ENCODE measurements at places on chromosomes 7 and 10.

DNA sequence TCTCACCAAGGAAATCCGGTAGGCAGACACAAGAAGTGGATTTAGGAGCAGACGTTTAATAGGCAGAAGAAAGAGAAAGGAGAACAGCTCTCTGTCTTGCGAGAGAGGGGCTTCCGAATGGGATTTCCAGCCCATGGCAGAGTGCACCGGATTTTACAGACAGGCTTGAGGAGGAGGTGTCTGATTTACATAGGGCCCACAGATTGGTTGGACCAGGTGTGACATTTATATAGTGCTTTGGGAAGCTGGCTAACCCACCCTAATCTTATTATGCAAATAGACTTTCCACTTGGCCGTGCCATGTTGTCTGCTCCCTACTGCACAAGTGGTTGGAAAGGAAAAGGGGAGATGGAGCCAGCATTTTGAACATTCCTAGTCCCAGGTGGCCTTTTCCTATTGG lies 57.8 kb downstream of the ANKMY2 start:
- no peak for DNase-seq

GRCh38 chr10:103812004-103812403 lies 43.4 kb downstream of the SH3PXD2A start:
- no peak for DNase-seq

- DNase-seq: no peak
Measured at GRCh38 chr7:72072901-72073300, 339.2 kb downstream of the CALN1 start.

DNA sequence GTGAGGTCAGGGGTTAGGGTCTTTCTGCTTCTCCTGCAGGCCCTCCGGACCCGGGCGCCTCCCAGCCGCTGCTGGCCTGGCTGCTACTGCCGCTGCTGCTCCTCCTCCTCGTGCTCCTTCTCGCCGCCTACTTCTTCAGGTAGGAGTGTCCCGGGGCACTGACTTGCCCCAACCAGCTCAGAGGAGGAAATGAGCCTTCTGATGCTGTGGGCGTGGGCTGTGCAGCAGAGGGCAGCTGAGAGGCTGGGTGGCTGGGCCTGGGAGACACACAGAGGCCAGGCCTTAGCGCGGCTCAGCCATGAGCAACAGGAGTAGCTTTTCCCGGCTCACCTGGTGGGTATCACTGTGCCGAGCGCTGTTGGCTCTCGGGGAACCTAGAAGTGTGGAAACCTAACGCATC lies 78.9 kb downstream of the MKI67 start:
- DNase-seq: peak; percentile 93

- DNase-seq: peak; percentile 17
Measured at GRCh38 chr10:27223964-27224363, 16.6 kb downstream of the ACBD5 start.

- no peak for DNase-seq
Measured at GRCh38 chr10:110686949-110687348, 42.8 kb downstream of the RBM20 start.

DNA sequence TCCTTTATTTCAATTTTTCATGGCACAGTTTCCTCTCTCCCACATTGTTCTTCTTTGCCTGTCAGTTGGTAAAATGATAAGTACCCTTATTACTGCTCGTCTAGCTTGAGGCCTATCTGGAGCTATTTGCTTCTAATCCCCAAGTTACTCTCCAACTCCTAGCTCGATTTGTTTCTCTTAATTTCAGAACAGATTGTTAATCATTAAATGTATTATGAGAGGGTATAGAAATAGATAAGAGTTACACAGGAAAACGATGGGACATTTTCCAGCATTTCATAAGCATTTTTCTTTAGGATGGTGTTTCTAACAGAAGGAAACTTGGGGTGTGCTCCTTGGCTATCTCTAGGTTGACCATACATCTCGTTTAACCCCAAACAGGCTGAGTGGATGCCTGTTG lies 540.5 kb upstream of the FZD8 start:
- no peak for DNase-seq

DNA sequence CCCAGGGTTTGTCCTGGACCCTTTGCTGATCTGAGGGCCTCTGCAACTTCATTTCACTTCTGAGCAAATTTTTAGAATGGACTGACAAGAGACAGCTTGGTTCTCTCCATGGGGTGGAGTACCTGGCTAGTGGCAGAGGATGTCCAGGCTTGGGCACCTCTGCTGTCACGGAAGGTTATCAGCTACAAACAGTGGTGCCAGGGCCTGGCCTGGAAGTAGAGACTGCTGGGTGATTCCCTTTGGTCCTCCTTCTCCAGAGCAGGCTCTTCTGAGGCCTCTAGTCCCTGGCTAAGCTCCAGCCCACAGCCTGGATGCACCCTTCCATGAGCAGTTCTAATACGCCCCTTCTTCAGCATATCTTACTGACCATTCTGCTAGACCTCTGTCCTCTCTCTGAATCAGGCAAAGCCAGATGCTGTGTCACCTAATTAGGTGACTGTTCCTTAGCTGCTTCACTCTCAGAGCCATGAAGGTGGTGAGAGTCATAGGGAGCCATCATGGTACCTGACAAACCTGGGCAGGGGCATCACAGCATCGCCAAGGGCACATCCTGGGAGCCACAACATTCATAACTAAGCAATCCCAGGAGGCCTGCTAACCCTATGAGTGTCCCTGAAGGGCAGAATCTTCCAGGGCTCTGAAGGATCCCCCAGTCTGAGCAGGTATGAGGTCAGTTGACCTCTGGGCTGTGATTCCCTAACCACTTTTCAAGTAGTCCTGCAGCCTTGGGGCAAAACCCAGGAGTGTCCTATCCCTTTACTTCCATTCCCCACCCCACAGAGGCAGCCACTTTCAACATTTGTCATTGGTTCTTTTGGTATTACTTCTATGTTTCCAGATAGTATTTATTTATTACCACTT lies 4.0 kb downstream of the ARHGAP22 start:
- DNase-seq: no peak

DNA sequence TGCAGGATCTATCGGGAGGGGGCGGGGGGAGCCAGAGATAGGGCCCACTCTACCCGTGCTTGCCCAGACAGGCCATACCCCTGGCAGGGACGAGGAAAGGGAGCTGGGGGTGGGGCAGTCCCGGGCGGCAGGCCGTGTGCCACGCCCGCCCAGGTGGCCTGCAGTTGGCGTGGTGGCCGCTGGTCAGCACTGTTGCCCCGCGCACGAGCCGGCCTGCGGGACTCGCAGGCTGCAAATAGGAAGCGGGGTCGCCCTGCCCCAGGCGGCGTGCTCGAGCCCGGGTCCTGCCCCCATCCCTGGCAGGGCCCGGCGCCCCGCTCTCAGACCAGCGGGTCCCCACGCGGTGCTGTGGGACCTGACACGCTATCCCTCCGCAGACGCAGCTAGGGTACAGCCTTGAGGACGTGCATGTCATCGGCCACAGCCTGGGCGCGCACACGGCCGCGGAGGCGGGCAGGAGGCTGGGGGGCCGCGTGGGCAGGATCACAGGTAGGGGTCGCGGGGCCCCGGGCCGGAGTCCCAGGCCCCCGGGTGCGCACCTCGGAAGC lies 6.7 kb downstream of the PNLIPRP2 start:
- DNase-seq: no peak

DNA sequence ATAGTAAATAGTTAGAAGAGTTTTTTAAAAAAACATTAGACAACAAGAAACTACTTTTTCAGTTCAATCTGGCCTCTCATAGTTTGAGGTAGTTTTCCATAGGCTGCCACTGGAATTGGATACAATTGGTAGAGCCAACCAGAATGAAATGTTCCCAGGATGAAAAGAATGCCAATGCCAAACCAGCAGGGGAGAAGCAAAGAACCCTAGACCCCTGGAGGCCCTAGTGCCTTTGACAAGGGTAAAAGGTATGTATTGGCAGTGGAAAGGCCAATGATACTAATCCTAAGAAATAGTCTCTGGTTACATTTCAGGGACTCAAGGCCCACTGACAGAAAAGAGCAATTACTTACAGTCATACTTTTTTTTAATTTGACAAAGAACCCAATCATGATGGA lies 77.4 kb upstream of the SEM1 start:
- DNase-seq: no peak

DNA sequence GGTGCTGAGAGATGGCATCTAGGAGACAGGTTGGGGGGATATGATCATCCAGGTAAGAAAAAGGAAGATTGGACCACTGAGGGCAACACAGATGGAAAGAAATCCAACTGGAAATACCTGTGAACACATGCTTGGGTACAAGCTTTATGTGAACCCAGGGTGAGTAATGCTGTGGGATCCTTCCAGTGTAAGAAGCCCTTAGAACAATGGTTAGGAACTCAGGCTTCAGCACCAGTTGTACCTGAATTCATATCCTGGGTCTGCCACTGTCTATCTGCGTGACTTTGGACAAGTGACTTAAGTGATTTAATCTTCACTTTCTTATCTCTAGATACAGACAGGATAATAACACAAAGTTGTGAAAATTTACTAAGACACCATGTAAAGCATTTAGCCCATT lies 131.0 kb downstream of the ST7 start:
- DNase-seq: no peak

DNA sequence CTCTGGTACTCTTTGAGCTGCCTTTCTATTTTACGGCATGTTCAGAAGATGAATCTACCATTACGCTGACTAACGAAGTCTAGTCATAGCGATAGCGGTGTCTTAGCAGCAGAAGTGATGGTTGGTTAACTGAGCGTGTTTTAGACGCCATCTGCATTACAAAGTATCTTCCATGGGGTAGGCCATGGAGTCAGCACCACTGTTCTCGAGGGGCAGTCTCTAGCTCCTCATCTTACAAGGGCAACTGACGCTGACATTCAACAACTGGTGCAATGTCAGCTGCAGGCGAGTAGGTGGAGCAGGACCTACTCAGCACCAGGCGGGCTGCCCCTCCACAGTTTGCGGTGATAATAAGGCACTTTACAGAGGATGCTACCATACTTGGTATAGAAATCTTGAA lies 88.7 kb downstream of the ADARB2 start:
- DNase-seq: no peak

DNA sequence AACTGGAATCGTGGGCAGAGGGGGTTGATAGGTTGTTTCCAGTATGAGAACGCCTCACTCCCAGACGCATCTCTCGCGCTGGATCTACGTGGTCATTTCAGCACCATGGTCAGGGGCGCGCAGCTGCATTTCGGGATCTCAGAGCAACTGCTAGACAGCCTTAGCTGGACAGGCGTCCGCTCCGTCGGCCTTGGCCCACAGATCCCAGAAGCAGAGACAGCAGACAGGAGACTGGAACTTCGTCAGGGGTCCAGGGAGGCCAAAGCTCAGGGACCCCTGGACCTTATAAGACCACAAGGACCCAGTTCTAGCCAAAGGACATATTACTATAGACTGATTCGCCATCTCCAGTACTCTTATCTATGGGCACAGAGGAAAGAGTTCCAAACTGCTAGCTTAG lies 5.3 kb downstream of the NEUROG3 start:
- no peak for DNase-seq

DNA sequence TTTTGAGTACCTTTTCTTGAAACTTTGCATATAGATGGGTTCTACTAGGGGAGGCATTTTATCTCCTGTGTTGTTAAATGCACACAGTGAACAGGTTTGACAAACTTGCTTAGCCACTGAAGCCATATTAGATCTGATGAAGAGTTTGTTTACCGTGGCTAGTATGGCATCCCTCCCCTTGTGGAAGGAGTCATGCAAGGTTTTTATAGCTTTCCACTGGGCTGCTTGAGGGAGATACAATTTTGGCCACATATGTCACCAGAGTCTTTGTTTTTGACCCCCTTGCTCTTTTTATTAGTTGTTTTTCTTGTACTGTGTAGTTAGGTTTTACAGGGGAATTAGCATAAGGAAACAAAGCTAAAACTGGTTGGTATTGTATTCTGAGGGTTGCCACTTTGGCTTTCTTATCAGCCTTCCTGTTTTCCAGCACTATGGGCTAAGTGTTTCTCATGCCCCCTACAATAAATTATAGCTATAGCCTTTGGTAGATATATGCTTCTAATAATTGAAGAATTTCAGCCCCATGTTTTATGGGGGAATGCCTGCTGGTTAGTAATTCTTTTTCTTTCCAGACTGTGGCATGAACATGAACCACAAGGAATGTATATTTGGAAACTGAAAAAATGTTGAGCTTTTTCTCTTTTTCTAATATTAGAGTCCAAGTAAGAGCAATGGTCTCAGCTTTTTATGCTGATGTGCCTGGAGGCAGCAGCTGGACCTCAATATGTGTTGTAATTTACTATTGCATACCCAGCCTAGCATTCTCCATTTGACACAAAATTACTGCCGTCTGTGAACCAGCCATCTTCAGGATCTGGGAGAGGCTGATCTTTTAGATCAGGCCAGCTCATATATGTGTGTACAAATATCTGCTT lies 18.4 kb upstream of the STEAP2 start:
- no peak for DNase-seq

DNA sequence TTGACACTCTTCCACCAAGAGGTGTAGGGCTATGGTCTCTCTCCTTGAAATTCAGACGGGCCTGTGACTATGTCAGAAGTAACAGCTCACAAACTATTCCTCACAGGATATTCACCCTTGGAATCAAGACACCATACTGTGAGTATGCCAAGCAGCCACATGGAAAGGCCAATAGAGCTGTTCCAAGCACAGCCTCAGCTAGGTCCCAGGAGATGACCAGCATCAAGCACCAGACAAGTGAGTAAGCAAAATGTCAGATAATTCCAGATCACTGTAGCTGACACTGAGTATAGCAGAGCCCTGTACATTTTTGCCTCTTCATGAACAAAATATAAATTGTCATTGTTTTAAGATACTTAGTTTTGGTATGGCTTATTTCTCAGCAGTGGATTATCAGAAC lies 88.1 kb upstream of the KCND2 start:
- no peak for DNase-seq

DNA sequence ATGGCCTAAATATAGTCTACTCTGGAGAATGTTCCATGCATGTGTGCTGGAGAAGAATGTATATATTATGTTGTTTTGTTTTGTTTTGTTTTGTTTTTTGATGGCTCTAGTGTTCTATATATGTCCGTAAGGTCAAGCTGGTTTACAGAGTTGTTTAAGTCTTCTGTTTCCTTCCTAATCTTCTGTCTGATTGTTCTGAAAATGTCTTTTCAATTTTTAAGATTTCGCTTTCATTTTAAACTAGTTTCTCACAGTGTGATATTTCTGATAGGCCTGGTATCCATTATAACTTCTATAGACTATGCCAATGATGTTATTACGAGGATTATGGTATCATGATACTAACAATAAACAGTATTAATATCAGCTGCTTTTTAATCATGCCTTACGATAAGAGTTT lies 1126.3 kb upstream of the SORCS1 start:
- DNase-seq: no peak

- peak; percentile 22 for DNase-seq
Measured at GRCh38 chr10:114767986-114768821, 53.4 kb upstream of the FHIP2A start.

DNA sequence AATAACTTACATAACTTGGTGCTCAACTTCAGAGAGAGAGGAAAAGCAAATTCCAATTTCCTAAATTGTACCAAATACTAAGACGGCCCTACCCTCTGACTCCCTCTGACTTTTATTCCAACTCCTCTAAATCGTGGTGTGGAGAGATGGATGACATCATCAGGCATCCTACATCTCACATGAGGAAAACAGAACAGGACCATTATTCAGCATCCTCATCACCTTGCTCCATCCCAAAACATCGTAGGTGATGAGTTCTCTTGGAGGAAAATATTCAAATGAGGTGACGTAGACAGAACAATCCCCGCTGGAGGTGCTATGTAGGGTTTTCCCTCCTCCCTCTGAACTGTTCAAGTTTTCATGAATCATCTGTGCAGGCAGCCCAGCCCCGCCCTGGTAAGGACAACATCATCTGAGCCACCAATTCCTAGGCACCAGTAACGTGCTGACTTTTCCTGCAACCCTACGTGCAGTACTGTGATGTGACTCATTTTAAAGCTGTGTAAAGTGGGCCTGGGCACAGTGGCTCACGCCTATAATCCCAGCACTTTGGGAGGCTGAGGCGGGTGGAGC lies 167.2 kb downstream of the CALN1 start:
- DNase-seq: no peak
